ENCODE measurements at places on chromosomes 5 and 9.
A peak's percentile ranks its signal among the peaks of the same experiment; 100 is the strongest.

GRCh38 chr9:107394264-107394663, 95.3 kb downstream of the KLF4 start:
- DNase-seq = no peak

GRCh38 chr5:123207852-123208251, 118.8 kb downstream of the PRDM6 start:
- DNase-seq = no peak

DNA sequence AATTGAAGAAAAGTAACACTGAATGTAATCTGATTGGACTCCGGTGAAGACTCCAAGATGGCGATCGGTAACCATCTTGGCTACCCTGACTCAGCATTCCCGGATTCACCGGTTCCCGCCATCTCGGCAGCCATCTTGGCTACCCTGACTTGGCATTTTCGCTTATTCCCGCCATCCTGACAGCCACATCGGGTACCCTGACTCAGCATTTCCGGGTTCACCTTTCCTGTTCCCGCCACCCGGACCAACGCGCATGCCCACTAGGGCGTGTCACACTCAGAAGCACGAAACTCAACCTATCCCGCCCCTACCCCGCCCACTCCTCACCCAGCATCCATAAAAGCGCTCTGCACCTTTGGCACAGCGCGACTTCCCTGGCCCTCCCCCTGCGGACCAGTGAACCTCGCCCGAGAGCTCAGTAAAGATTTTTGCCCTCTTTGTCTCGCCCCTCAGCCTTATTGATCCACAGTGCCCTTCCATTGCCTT, 17.2 kb downstream of the SPTLC1 start:
- DNase-seq = no peak

DNA sequence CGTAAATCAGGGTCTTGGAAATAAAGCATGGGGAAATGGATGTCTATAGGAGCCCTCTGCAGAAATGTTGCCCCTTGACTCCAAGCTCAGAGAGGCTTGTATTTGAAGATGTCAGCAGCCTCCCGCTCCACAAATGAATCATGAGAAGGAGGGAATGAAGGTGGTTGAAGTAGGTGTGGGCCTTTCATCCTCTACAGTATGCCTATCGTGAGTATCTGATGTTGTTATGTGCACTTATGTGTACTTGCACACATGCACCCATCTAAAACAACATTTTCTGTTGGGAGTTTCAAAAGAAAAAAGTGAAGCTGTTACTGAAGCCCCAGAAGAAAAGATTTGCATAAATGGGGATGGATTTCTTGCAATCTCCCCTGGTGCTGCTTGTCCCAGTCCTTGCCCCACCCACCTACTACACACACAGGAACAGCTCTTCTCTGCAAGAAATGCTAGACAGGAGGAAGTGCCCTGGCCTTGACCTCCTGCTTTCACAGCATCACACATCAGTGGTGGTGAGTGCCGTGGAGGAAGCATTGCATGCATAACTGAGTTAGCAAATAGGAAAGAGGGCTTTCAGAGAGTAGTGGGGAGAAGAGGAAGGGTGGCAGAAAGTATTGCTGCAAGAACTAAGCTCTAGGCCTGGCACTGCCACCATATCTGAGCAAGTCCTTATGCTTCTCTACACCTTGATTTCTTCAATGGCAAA, 156.1 kb downstream of the SNX18 start:
- DNase-seq = no peak

- DNase-seq = no peak
Measured at GRCh38 chr9:136791516-136792276, 552 bp downstream of the TMEM141 start.

- DNase-seq = no peak
Measured at GRCh38 chr5:118988866-118989180, 476 bp upstream of the DTWD2 start.

GRCh38 chr5:37037840-37038239, 161.3 kb downstream of the NIPBL start:
- no peak for DNase-seq

DNA sequence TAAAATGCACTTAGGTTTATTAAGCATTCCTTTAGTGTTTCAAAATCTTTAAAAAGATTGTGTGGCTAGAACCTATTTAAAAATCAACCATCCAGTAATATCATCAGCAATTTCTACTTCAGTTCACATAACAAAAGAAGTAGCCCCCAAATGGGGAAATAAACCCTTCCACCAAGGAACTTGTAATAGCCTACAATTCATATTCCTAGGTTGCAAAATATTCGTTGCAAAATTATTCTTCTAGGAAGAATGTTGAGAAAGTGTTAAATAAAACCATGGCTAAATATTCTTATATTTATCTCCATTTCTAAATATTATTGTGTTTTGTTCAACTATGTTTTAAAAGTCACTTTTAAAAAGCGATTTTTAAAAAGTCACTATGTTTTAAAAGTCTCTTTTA, 177.9 kb upstream of the PRLR start:
- no peak for DNase-seq

DNA sequence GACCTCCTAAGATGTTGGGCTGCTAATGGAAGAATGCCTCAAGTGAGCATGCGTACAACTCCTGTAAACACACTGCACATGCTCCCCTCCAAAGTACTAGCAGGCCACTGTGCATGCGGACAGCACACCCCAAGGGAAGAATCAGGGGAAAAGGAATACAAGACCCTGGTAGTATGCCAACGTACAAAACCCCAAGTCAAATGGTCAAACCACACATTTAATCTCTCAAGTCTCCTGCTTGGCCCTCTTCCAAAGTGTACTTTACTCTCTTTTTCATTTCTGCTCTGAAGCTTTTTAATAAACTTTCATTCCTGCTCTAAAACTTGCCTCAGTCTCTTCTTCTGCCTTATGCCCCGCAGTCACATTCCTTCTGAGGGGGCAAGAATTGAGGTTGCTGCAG, 466.4 kb downstream of the DMRTA1 start:
- no peak for DNase-seq

DNA sequence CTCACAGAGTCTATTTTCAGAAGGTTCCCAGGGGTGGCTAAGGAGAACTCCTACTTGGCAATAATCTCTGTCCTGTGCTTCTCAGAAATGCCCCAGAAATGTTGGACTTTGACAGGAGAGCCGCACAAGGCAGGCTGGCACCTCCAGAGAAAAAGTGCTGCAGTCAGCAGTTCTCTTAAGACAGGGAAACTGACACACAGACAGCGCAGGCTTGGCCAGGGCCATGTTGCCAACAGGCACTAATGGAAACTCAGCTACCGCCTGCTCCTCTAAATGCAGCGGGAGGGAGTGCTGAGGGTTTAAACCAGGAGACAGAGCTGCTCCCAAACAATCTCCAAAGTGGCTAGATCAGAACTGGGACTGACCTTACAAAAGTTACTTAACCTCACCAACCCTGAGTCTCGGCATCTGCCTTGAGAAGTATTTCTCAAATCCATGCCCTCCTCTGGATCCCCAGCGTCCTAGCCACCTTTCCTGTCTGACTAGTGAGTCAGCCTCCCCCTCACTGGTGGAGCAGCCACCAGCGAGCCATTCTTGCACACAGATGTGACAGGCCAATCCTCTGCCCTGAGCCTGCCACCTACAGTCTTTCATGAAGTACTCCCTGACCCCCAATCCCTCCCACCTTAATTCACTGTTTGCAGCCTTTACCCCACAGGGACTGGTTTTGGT, 186.4 kb downstream of the CDK5RAP2 start:
- DNase-seq = no peak

GRCh38 chr9:91258451-91258850, 103.3 kb downstream of the AUH start:
- DNase-seq = no peak

GRCh38 chr9:126615245-126615790, 1.6 kb downstream of the LMX1B start:
- DNase-seq = no peak

- DNase-seq = no peak
Measured at GRCh38 chr5:139821806-139822552, 26.4 kb downstream of the PSD2 start.

GRCh38 chr5:73947906-73948640, 322.1 kb downstream of the ARHGEF28 start:
- DNase-seq = no peak

- DNase-seq = peak; percentile 16
Measured at GRCh38 chr5:36876965-36877666, 547 bp downstream of the NIPBL start.
